ENCODE measurements at places on chromosomes 4 and X. TPM values are rescaled to one million over a fixed set of nuclear protein-coding genes. Genes with fewer than 3 reads are reported as not detected.

FAAH2 gene
- total RNA-seq: 0.66 TPM

PRDM5 gene
- 10.1 TPM for total RNA-seq

OTUD6A gene
- not detected for total RNA-seq

AFP gene
- not detected for total RNA-seq

ATP1B4 gene
- not detected for total RNA-seq

CLNK gene
- not detected for total RNA-seq

SSX4 gene
- total RNA-seq: not detected

SPON2 gene
- total RNA-seq: 0.57 TPM

AKAP17A gene
- 18.1 TPM for total RNA-seq

SRPK3 gene
- total RNA-seq: not detected

C1QTNF7 gene
- total RNA-seq: not detected

SYTL5 gene
- total RNA-seq: not detected

SLAIN2 gene
- 27.7 TPM for total RNA-seq

ANAPC10 gene
- 29.0 TPM for total RNA-seq

KLF8 gene
- total RNA-seq: 3.3 TPM

Measured in thoracic aorta endothelial cell (primary cell).